ENCODE measurements at places on chromosomes 2 and 18. TPM values are rescaled to one million over a fixed set of nuclear protein-coding genes. Genes with fewer than 3 reads are reported as not detected.

DNA sequence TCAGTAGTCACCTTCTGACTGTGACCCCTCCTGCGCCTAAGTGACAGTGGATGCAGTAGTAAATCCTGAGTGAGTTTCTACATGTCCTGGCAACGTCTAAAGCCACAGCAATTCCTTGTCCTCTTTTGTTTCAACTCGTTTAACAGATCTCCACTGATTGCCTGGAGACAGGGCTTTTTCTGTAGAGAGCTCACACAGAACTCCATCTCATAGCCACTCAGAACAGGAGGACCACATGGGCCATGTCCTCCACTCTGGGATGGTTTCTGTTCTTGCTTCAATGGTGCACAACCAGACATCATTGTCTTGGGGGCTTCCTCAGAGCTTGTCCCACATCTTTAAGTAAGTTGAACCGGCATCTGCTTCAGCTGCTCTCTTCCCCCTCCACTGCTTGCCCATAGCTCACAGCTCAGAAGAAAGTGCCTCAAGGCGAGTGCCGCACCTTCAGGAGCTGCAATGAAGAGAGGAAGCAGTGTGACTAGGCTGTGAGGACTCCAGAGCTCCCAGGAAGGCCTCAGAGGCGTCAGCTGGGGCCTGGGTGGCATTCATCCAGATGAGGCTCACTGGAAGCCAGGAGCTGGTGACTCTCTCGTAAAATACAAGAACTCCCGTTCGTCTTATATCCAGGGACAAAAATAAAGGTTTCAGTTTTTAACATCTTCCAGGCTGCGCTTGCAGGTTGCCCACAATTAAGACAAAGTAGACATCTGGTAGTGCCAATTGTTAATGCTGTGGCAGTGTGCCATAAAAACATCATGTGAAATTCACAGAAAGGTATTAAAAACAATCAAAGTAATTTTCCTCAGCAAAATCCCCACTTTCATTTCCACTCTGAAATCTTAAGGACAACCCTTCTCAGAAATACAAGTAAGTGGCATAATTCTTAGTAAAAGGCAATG lies 37.3 kb downstream of the ST3GAL5 start:
- peak; percentile 31 for DNase-seq

DNA sequence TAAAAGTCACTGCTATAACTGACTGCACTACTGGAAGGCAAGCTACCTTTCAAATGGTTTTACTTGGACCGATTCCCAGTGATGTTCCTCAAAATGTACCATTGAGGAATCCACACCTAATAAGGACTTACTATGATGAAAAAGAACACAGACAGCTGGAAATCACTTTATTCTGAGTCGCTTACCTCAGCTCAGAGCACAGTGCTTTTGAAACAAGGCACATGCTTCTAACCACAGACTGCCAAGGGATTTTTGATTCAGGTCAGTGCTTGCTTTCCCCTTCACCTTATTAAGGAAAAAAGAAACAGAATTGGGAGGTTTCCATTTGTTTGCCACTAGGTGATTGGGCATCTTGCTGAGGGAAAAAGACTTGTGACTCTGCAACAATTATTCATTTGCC lies 707.5 kb upstream of the FSHR start:
- DNase-seq = no peak

DNA sequence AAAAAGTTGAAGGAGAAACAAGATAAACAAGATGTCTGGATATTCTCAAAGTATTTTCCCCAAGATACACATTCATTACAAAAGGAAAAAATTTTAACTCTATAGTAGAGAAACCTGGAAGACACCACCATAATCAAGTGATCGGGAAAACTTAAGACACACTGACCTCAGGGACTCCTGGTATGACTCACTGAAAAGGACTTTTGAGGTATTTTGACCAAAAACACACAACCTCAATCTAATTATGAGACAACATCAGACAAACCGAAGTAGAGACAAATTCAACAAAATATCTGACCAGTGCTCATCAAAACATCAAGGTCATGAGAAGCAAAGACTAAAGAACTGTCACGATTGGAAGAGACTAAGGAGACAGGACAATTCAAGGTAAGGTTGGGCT lies 34.7 kb downstream of the LPIN2 start:
- DNase-seq = no peak

GRCh38 chr2:238777369-238778067 lies 70.4 kb upstream of the TWIST2 start:
- DNase-seq = no peak

DNA sequence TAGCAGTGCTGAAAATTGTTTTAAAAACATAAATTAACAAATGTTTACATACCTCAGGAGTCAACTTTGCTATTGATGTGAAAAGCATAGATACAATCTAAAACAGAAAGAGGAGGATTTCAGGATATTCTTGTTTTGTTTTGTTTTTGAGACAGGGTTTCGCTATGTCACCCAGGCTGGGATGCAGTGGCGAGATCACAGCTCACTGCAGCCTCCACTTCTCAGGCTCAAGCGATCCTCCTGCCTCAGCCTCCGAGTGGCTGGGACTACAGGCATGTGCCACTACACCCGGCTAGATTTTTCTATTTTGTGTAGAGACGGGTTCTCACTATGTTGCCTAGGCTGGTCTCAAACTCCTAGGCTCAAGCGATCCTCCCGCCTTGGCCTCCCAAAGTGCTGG lies 60.6 kb downstream of the C2orf74 start:
- no peak for DNase-seq

DNA sequence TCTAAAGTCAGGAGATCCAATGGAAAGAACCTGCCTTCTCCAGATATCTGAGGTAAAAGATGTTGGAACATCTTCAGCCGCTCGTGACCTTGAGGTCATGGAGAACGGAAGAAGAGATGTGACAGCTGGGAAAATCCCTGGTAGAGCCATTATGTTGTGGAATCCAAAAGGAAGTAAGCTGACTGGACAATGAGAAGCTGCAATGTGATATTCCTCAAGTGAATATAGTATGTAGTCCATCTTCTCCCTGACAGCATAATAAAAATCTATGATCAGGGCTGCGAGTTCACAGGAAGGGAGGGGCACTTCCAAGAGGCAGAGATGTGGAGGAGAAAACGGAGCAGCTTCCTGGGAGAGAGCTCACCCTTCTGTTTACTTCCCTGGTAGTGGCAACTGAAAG lies 201.0 kb upstream of the SP5 start:
- DNase-seq = no peak

DNA sequence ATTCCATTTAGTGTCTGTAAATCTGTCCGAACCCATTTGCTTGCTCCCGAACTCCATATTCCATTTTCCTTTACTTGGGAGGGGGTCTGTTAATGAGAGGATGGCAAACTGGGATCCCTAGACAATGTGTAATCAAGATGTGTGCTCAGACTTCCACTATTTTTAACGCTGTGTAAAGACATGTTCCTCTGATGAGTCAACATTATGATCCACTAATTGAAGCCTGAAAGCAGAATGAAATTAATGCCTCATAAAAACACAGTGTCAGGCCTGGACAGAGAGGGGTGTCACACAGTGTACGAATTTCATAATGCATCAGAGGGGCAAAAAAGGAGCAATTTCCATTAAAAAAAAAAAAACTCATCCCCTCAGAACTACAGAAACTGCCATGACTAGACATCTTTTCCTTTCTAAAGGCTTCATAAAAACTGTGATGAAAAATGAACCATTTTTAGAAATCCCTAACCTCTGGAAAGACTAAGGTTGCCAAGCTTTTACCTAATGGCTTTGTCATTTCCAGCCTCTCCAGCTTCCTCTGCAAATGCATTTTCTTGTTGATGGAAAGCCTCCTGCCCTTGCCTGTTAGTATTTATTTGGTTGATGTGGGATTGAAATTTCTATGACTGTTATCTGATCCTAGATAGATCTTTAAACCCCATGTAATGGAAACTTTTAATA lies 209.2 kb upstream of the DCC start:
- no peak for DNase-seq

- DNase-seq = no peak
These were observed at the start of gene RAPGEF4 for GRCh38 chr2:172735582-172736423. Gene RAPGEF4 (plus strand): TSS chr2:172735845. CDS start chr2:172735984, 139 bp downstream.

- DNase-seq = no peak
These were observed 2.0 kb downstream of the EIF2AK2 start for GRCh38 chr2:37154785-37155184.

DNA sequence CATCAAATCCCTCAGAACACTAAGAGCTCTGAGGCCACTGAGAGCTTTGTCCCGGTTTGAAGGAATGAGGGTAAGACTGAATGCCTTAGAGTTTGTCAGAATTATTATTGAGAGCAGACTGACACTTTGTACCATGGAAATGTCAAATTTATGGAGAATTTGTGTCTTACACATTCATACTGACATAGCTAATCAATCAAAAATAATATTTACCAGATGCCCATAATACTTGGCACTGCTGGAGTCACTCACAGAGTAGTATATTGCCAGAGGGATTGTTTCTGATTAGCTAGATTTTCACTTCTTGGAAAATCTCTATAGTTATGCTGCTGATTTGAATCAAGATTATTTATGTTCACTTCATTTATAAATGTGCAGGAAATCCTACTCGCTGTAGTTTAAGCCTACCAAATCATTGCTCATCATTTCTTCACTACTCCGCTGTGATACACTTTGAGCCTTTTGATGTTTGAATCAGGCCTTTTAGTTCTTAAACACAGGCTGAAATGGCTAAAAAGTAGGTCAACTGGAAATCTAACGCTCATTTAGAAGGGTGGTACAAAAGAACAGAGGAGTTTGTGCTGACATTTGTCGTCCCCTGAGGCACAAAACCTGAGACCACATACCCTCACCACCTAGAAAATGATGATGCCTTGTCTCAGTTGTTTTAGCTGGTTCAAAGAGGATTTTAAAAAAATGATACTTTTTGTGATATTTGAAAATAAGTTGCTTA lies 96.1 kb upstream of the CSRNP3 start:
- DNase-seq = no peak

DNA sequence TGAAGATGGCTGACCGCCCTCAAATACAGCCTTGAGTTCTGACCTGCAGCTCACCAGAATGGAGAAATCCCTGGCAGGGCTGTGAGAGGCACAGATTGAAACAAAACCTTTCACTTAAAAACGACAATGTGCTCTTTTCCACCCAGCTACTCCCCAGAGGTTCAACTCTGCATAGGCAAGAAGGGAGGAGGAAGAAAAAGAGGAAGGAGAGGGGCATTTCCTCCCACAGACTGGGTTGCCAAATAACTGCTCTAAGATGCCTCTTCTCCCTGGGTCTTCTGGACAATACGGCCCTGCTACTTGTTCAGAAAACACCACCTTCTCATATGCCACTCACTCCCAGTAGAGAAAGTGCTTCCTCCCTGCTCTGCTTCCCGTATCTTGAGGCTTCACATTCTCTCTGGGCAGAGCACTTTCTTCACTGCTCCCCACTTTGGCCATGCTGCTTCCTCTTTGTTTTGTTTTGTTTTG lies 136.4 kb upstream of the SLC1A4 start:
- no peak for DNase-seq

TWIST2 gene
- 25.1 TPM for polyA plus RNA-seq

ZDBF2 gene
- 3.5 TPM for polyA plus RNA-seq

EPB41L3 gene
- polyA plus RNA-seq = 25.9 TPM

ARPC2 gene
- 256 TPM for polyA plus RNA-seq

ITPRIPL1 gene
- 0.99 TPM for polyA plus RNA-seq

SERPINB4 gene
- polyA plus RNA-seq = not detected

TMEM18 gene
- polyA plus RNA-seq = 30.7 TPM

VIT gene
- 47.4 TPM for polyA plus RNA-seq

UGT1A8 gene
- polyA plus RNA-seq = 0.56 TPM

C2orf80 gene
- polyA plus RNA-seq = not detected

RNU2-63P gene
- polyA plus RNA-seq = not detected

All from urinary bladder (tissue), 4 donors.